ENCODE measurements at places on chromosomes 2 and 18. TPM values are rescaled to one million over a fixed set of nuclear protein-coding genes. Genes with fewer than 3 reads are reported as not detected.

DNA sequence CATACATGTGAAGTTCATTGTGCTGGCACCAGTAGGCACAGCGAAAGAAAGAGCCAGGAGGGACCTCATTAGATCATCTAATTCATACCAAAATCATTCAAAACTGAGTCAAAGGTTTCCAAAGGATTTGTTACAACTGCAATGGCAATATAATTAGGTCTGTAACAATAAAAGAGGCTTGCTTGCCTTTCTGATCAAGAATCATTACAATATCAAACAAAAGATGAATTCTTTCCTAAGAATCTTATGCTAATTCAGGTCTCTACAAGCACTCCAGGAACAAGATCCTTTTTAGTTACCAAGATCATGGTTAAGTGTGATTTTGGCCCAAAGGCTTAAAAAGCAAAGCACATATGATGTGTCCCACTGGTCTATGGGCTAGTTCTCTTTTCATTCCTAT, 41.9 kb upstream of the ITPRID2 start:
- no peak for DNase-seq

GRCh38 chr2:25228848-25229278, 60.5 kb upstream of the POMC start:
- peak; percentile 78 for DNase-seq

- no peak for DNase-seq
These were observed 43.5 kb upstream of the LAPTM4A start for GRCh38 chr2:20094955-20095354.

Gene BOLA3
- 25.8 TPM for polyA plus RNA-seq

- DNase-seq: no peak
These were observed 199.5 kb downstream of the NDUFA10 start for GRCh38 chr2:239825705-239825979.

Measured in left kidney (tissue), 8 donors.